ENCODE measurements at places on chromosomes 3 and 15.
A peak's percentile ranks its signal among the peaks of the same experiment; 100 is the strongest.

- DNase-seq, result no peak
- H3K27me3 ChIP-seq, result no peaks in the 10 kb centered on the region
- H3K4me3 ChIP-seq, result no peak overlapping the region
- 0 out of 2 replicates have a peak, but pooled peaks cover 9% of the 10 kb centered on the region for H3K4me1 ChIP-seq
- no peak overlapping the region for H3K27ac ChIP-seq
- H3K36me3 ChIP-seq, result no peaks in the 10 kb centered on the region
Measured at GRCh38 chr3:42031808-42032480, 59.2 kb upstream of the TRAK1 start.

DNA sequence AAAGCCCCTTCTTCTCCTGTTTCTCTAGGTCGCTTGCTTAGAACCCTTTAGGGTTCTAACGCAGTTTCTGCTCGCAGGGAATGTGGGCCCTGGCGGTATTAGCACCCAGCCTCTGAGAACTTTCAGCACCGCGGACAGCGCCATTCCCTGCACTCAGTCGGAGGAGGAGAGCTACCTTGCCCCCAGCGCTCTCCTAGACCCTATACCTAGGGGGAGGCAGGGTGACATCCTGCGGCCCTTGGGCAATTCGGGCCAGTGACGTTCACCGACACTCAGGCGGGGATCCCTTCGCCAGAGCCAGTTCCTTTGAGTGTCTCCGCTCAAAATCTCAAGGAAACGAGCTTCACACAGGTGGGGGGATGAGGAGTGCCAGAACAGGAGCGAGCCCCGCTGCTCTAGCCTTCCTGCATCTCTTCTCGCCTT, 1.3 kb downstream of the SLC7A14 start:
- H3K4me1 ChIP-seq, result no peaks in the 10 kb centered on the region
- H3K4me3 ChIP-seq, result no peak overlapping the region
- DNase-seq, result peak; percentile 69

- no peak for DNase-seq
- no peaks in the 10 kb centered on the region for H3K4me1 ChIP-seq
- no peaks in the 10 kb centered on the region for H3K36me3 ChIP-seq
- H3K4me3 ChIP-seq, result peak overlapping the region; percentile 75
- no peaks in the 10 kb centered on the region for H3K27me3 ChIP-seq
Measured at GRCh38 chr15:55993804-55994560, 570 bp upstream of the NEDD4 start.

- no peaks in the 10 kb centered on the region for H3K36me3 ChIP-seq
- no peak overlapping the region for H3K27ac ChIP-seq
- H3K4me3 ChIP-seq, result no peak overlapping the region
- H3K4me1 ChIP-seq, result no peaks in the 10 kb centered on the region
Measured at GRCh38 chr15:71648095-71648494, 162.3 kb upstream of the NR2E3 start.

GRCh38 chr15:53437985-53438841, 321.2 kb downstream of the WDR72 start:
- no peaks in the 10 kb centered on the region for H3K36me3 ChIP-seq
- no peak overlapping the region for H3K27ac ChIP-seq
- no peaks in the 10 kb centered on the region for H3K27me3 ChIP-seq
- no peak overlapping the region for H3K4me3 ChIP-seq

GRCh38 chr3:12042638-12043037, 38.5 kb downstream of the SYN2 start:
- no peaks in the 10 kb centered on the region for H3K36me3 ChIP-seq
- H3K27me3 ChIP-seq, result no peaks in the 10 kb centered on the region
- no peak for DNase-seq
- H3K4me3 ChIP-seq, result no peak overlapping the region
- H3K27ac ChIP-seq, result no peak overlapping the region

DNA sequence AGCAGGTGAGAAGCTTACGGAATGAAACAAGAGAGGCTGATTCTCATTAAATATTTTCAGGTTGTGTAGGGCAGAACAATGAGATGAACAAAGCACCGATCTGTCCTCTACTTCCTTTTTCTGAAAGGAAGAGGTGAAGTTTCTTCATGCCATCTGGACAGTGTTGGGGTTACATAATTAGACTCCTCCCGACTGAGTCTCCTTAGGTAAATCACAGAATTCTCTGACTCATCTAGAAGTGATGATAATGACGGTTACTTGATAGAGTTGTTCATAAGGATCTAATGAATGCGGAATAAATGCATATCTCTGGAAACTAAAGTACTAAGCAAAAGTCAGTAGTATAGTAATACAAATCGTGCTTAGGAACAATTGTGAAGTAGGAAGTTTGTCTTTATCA, 21.2 kb downstream of the CRTC3 start:
- no peaks in the 10 kb centered on the region for H3K27me3 ChIP-seq
- H3K36me3 ChIP-seq, result no peaks in the 10 kb centered on the region
- no peak overlapping the region for H3K4me3 ChIP-seq
- DNase-seq, result no peak
- no peak overlapping the region for H3K27ac ChIP-seq

- DNase-seq, result no peak
- H3K4me3 ChIP-seq, result no peak overlapping the region
- H3K4me1 ChIP-seq, result no peaks in the 10 kb centered on the region
- H3K36me3 ChIP-seq, result no peaks in the 10 kb centered on the region
Measured at GRCh38 chr3:77524463-77524862, 484.6 kb downstream of the ROBO2 start.

- no peaks in the 10 kb centered on the region for H3K4me1 ChIP-seq
- no peaks in the 10 kb centered on the region for H3K27me3 ChIP-seq
- no peaks in the 10 kb centered on the region for H3K36me3 ChIP-seq
- no peak for DNase-seq
Measured at GRCh38 chr3:185878920-185879319, 54.1 kb upstream of the IGF2BP2 start.

DNA sequence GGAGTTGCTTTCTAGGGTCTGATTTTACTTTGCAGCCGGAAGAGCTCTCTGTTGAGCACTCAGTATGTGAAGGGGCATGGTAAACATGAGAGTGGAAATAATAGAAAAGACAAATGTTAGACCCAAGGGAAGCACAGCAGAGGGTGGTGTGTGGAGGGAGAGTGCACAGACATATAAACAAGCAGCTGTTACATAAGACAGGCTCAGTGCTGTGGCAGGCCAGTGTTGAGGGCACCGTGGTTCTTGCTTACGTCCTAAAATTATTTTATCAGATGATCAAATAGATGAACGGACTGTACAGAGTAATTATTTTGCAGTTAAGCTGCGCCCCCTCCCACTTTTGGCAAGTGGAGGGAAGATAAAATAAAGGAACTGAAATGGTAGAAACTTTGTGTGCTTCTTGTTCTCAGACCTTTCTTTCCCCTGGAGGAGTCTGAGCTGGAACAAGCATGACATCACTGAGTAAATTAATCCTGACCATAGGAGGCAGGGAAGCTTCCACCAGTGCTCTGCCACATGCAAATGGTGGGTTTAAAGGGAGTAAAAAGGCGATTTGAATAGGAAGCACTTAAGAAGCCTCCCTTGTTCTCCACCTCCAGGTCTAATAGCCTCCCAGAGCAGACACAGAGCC, 205.6 kb downstream of the IL20RB start:
- H3K4me3 ChIP-seq, result peak overlapping the region; percentile 11
- H3K27ac ChIP-seq, result no peak overlapping the region
- H3K36me3 ChIP-seq, result no peaks in the 10 kb centered on the region
- peaks cover 6% of the 10 kb centered on the region for H3K4me1 ChIP-seq
- DNase-seq, result no peak
- no peaks in the 10 kb centered on the region for H3K27me3 ChIP-seq

DNA sequence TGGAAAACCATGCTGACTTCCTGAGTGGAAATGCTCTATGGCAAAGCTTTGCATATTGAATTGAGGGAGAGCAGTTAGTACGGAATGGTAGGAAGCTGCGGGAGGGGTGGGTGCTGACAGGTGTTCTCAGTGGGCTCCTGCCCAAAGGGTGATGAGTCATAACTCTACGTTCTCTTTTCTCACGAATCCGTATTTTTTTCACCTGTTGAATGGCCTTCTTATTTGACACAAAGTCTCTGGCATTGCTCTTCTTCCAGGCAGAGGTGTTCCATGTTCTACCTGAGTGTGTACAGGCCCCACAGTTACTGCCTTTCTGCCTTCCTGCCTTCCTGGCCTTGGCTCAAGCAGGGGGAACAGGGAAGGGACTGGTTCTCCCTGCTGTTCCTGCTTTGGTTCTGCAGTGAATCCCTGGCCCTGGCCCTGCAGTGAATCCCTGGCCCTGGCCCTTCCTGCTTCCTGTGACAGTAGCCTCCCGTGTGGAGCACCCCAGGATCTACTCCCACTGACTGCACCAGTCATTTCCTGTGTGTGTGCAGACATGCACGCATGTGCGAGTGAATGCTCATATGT, 31.9 kb downstream of the TRAK1 start:
- H3K27me3 ChIP-seq, result no peaks in the 10 kb centered on the region
- H3K4me1 ChIP-seq, result peaks cover 3% of the 10 kb centered on the region
- no peak for DNase-seq
- no peak overlapping the region for H3K27ac ChIP-seq
- H3K4me3 ChIP-seq, result no peak overlapping the region
- H3K36me3 ChIP-seq, result no peaks in the 10 kb centered on the region

DNA sequence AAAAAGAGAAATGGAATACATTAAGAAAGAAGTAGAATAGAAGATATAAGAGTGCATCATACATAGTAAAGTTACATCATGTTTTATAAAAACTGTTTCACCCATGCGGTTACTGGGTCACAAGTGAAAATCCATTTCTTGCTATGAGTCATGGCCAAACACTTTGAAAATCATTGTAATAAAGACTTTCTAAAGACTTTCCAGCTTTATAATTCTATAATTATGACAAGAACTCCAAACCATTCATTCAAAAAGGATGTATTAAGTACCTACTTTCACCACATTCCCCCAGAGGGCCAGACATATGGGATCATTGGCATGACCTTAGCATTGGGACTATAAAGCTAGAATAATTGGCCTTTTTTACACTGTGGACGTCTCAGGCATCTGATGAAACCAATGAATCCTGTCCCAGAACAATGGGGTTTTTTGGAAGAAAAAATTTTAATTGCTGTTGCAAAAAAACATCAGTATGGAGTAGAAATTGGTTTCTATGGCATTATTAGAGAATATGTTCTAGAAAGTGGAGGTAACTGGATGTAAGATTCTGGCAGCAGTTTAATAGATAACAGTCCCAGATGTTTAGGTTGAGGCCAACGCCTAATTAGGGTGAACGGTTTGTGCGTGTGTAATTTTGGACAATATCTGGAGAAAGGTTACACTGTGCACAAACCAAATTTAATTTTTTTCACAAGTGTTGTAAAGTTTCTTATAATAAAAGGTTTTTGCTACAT, 3.3 kb upstream of the SKIC8 start:
- peaks cover 4% of the 10 kb centered on the region for H3K27me3 ChIP-seq
- DNase-seq, result no peak
- no peaks in the 10 kb centered on the region for H3K36me3 ChIP-seq
- H3K4me1 ChIP-seq, result peaks cover 8% of the 10 kb centered on the region

- no peak overlapping the region for H3K27ac ChIP-seq
- no peak overlapping the region for H3K4me3 ChIP-seq
- no peak for DNase-seq
- no peaks in the 10 kb centered on the region for H3K4me1 ChIP-seq
Measured at GRCh38 chr3:72535772-72536171, 312.5 kb downstream of the SHQ1 start.

DNA sequence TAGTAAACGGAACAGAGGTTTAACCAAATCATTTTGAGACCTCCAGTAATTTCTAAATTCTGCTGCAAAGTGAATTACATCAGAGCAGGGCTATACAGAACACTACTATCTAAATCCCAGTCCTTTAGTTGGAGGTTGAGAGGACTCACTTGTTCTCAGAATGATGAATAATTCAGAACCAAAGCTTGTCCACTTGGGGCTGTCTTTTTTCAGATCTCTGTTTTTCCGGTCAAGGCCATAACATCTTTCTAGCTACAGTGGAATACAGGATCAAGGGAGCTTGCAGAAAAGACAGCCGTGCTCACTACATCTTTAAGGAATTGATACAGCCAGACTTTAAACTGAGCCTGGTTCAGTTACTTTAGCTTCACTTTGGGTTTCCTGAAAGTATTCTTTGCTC, 194.5 kb downstream of the EFHB start:
- H3K4me3 ChIP-seq, result no peak overlapping the region
- H3K36me3 ChIP-seq, result no peaks in the 10 kb centered on the region
- H3K4me1 ChIP-seq, result no peaks in the 10 kb centered on the region
- DNase-seq, result no peak
- no peaks in the 10 kb centered on the region for H3K27me3 ChIP-seq

DNA sequence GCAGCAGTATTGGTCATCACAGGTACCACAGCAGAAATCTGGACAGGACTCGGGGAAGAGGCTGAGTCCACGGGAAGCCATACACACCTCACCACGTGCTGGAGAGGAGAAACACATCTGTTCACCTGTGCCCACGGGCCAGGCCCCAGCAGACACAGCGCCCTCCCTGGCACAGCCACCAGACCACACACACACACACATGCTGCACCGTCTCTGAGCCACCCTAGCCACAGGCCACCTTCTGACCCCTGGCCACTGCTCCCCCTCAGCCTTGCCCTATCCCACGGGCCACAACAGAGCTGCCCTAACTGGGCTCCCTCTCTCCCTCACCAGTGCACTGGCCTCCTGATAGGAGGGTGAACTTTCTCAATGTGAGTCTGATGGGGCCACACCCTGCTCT, 2.8 kb downstream of the SHISA5 start:
- H3K36me3 ChIP-seq, result no peaks in the 10 kb centered on the region
- DNase-seq, result no peak
- no peak overlapping the region for H3K4me3 ChIP-seq
- no peak overlapping the region for H3K27ac ChIP-seq
- peaks cover 23% of the 10 kb centered on the region for H3K27me3 ChIP-seq

GRCh38 chr3:184666442-184666841, 45.4 kb downstream of the MAGEF1 start:
- H3K36me3 ChIP-seq, result no peaks in the 10 kb centered on the region
- H3K27me3 ChIP-seq, result peaks cover 48% of the 10 kb centered on the region
- H3K4me1 ChIP-seq, result no peaks in the 10 kb centered on the region
- no peak for DNase-seq

GRCh38 chr15:82681371-82681770, 28.3 kb downstream of the AP3B2 start:
- no peak for DNase-seq
- H3K4me1 ChIP-seq, result peaks cover 10% of the 10 kb centered on the region
- peak overlapping the region; percentile 85 for H3K4me3 ChIP-seq
- H3K27me3 ChIP-seq, result peaks cover 14% of the 10 kb centered on the region
- no peaks in the 10 kb centered on the region for H3K36me3 ChIP-seq

GRCh38 chr15:43215961-43216360, 4.9 kb downstream of the EPB42 start:
- H3K27ac ChIP-seq, result no peak overlapping the region
- no peaks in the 10 kb centered on the region for H3K36me3 ChIP-seq
- no peaks in the 10 kb centered on the region for H3K27me3 ChIP-seq
- DNase-seq, result no peak
- H3K4me1 ChIP-seq, result no peaks in the 10 kb centered on the region

Measured in MM.1S (cell line).